ENCODE measurements at places on chromosomes 16 and 17.

- DNase-seq: no peak
Measured at GRCh38 chr16:86669937-86670749, 91.8 kb downstream of the FOXL1 start.

GRCh38 chr16:31087971-31088370, 772 bp downstream of the PRSS53 start:
- no peak for DNase-seq

DNA sequence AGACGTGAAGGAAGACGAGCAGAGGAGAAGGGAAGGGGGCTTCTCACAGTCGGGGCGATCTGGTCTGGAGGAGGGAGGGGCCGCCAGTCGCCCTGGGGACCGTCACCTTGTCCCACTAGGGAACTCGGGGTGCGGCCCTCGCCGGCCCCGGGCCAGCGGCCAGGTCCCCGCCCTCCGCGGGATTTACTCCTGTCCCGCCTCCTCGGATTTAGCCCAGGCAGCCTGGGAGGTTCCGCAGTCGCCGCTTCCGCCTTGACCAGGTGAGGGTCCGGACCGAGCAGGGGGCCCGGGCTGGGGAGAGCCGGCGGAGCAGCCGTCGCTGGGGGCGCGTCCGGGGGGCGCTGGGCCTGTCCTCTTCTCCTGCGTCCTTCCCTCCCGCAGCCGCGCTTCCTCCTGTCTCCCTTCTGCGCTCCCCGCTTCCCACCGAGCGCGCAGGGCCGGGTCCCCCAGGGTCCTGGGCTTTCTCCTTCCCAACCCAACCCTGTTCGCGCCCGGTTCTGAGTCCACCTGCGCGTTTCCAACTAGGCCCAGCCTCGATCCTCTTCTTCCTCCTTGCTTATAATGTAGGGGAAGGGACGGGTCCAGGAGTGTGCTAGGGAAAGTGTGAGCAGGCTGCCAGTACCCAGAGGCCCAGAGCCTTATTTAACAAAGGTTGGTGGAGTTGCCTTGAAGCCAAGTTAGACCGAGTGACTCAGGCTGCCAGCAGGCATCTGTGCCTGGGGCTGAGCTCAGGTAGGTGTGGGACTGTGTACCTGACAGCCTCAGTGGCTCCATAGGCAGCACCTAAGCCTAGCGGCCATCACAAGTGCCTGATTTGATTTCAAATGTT, at the start of gene TNK1:
Gene TNK1, plus strand, starts transcription at position 235 of the 829 bp plus-strand sequence. CDS start 1,838 bp downstream, outside the sequence.
- DNase-seq: no peak

GRCh38 chr17:27244491-27245223, 49.3 kb upstream of the WSB1 start:
- DNase-seq: no peak

- DNase-seq: no peak
Measured at GRCh38 chr16:64089697-64090096, 1032.2 kb downstream of the CDH11 start.

- DNase-seq: no peak
Measured at GRCh38 chr16:4979164-4979563, 21.0 kb downstream of the SEC14L5 start.

GRCh38 chr16:84738255-84739038, 38.6 kb downstream of the USP10 start:
- peak; percentile 71 for DNase-seq

- DNase-seq: no peak
Measured at GRCh38 chr16:73095885-73096421, 48.0 kb upstream of the ZFHX3 start.

GRCh38 chr16:88465387-88465983, 12.4 kb downstream of the ZFPM1 start:
- no peak for DNase-seq

DNA sequence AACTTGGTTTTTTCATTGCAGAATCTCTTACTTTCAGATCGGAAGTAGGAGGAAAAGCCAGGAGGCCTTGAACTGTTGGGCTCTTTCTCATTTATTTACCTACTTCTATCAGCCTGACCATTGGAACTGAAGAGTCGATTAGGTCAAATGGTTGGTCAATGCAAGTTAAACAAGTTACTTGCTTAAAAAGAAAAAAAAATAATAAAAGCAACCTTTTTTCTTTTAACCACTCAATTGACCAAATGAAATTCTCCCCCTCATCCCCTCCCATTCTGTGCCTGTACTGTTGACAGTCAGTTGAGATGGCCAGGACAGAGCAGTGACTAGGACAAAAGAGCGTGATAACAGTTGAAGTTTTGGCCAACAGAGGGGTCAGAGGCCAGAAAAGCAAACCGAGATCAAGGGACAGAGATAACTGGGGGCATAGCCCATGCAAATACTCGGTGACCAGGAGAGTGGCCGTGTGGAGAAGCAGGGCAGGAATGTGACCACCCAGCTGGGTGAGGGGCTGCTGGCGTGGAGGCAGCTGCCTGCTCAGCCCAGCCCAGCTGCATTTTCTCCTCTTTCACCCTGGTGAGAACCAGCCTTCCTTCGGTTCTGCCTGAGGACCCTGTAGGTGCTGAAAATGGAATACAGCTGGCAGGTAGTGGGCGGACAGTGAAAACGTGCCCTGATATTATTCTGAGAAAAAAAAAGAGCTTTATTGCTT, 72.2 kb downstream of the HS3ST3B1 start:
- no peak for DNase-seq

- DNase-seq: no peak
Measured at GRCh38 chr17:4501295-4501949, 2.7 kb downstream of the SPNS2 start.

GRCh38 chr17:79925242-79925957, 86.2 kb upstream of the CBX4 start:
- DNase-seq: no peak

- DNase-seq: no peak
Measured at GRCh38 chr16:49014277-49015224, 267.1 kb downstream of the CBLN1 start.

DNA sequence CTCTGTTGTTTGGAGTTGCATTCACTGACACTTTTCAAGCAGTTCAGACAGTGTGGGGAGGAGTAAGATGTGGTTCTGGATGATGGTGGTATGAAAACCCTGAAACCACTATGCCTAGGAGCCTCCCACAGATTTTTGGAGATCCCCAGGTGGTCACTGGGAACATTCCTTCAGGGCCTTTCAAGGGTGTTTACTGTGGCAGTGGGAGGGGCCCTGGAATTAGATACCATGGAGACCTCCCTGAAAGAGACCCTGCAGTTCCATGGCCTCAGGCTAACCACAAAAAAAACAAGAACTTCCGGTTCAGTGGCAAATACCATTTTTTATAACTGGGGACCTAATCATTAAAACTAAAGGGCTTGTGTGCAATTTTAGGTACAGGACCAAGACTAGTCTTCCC, 79.9 kb downstream of the TMEM100 start:
- no peak for DNase-seq

GRCh38 chr16:53714205-53715022, 10.5 kb downstream of the FTO start:
- DNase-seq: no peak

DNA sequence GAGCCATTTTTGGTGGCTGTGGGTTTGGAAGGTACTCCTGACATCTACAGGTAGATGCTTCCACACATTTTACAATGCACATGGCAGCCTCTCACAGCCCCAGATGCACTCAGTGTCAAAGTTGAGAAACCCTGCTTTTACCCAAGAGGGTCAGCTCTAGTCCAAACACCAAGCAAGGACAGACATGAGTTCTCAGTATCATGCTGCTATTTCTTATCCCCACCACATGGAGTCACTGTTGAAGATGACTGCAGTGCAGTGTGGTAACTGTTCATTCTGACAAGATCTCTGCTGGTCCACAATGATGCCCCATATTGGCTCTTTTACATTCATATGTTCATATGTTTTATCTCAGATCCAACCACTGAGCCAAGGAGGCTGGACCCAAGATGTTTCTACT, 50.5 kb upstream of the SALL1 start:
- DNase-seq: no peak

- no peak for DNase-seq
Measured at GRCh38 chr17:18182110-18182977, 1.3 kb upstream of the ALKBH5 start.

DNA sequence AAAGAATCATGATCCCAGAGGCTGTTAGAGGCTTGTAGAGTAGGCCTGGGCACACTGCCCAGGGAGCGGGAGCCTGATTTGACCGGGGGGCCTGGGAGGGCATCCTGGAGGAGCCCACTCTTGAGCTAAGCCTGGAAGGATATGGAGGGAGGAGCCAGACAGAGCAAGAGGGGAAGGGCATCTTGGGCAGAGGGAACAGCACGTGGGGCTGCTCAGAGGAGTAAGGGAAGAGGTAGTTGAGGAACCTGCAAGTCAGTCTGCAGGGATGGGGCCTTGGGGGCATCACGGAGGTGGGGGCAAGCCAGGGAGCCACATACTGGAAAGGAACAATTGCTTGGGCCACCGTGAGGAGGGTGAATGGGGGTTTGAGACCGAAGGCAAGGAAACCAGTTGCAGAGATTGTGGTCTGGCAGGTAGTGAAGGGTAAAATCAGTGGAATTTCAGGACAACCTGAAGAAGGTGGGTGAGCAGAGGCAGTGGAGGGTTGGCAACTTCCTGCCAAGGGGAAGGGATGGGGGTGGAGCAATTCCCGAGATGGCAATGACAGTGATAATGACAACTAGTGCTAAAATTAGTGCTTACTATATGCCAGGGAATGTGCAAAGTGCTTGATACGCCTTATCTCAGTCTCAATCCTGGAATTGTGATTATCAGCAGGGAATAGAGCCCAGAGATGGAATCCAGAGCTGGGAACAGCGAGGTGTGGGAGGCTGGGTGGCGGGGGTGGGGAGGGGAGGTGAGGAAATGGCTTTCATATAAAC, 9.7 kb upstream of the RAI1 start:
- DNase-seq: no peak

DNA sequence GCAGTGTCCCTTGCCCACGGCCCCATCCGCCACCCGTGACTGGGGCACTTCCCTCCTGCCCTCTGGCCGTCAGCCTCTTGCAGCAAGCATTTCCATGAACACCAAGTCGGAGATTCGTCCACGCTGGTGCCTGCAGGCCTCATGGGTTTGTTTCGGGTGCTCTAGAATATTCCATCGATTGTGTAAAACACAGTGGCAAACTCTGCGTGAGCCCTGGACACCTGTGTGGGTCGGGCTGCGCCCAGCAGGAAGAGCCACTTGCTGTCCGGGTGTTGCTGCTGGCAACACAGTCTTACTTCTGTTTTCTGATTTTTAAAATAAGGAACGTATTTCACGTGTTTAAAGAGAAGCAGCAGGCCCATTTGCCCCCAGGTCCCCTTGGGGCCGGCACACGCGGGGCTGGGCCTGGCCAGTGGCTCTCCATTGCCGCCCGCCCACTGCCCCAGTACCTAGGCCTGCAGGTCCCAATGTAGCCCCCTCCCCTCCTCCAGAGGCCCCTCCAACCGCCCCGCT, 10.0 kb downstream of the CYBC1 start:
- no peak for DNase-seq

DNA sequence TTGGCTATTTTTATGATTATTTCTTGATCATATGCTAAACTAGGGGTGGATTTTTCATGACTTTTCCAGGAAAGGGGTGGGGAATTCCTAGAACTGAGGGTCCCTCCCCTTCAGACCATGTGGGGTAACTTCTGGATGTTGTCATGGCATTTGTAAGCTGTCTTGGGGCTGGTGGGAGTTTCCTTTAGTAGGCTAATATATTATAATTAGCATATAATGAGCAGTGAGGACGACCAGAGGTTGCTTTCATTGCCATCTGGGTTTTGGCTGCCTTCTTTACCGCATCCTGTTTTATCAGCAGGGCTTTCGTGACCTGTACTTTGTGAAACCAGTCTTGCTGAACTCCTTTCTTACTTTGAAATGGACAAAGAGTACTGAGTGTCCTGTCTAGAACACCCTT, 40.4 kb upstream of the ABCA5 start:
- no peak for DNase-seq

- no peak for DNase-seq
Measured at GRCh38 chr17:43888548-43888947, 18.8 kb downstream of the MPP2 start.

DNA sequence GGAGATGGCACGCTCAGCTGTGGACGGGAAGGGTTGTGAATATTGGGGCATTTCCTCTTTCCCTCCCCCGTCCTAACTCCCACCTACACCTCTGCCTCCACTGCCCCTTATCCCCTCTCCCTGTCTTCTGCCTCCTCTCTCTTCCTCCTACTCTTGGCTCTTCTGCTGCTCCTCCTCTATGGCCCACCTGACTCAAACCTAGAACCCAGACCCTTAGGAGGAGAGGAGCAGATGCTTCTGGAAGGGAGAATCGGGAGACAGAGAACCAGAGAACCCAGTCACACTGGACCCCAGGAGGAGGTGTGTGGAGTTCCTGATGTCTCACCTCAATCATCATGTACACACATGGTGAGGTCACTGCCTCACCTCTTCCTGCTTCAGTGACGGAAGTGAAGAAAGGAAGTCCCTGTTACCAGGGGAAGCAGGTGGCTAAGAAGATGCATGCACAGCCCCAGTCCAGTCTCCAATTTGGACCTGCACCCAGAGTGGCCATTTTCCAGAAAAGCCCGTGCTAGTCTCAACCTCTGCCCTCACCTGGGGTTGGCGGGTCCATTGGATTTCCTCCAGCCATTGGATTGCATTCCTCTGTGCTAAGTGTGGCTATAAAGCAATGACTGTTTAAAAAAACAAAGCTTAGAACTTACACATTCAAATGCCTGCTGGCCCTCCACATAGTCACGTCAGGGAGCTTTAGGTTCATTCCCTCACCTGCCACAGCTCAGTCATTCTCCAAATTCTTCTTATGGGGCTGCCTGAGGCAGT, 4.0 kb downstream of the RNF222 start:
- DNase-seq: no peak

DNA sequence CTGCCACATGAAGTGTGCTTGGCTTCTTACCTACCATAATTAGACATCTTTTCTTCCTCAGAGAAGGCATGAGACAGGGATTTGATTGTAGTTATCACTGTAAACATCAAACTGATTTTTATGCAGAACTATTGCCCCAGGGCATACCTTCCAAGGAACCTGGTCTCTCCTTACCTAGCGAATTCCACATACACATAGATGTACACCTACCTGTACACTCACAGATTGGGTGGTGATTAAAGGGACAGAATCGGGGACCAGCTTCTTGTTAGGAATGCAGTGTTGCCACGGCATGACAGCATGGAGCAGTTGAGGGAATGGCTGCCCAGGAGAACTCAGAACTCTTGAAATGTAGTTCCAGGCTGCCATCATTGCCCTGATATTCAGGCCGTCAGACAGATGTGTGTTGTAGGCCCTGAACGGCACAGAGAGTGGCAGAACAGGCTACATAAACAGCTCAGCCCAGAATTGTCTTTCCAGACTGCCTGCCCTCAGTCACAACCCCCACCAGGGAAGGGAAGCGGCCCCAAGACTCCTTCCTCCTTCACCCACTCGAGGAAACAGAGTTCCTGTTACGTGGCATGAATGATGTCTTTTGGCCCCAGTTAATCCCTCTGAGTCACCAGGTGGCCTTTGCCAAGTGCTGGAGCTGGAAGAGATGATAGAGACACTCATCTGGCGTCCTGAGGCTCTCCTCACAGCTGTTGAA, 17.8 kb upstream of the NAGLU start:
- no peak for DNase-seq

DNA sequence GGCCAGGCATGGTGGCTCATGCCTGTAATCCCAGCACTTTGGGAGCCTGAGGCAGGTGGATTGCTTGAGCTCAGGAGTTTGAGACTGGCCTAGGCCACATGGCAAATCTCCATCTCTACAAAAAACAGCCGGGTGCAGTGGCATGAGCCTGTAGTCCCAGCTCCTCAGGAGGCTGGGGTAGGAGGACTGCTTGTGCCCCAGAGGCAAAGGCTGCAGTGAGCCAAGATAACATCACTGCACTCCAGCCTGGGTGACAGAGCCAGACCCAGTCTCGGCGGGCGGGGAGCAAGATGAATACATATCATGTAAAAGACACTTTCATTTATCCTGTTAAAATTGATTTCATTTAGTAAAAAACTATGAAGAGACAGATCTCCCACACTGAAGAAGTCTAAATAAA, 54.6 kb downstream of the CREBBP start:
- no peak for DNase-seq
